ENCODE measurements at places on chromosomes 5 and 9.

GRCh38 chr5:176768174-176768970, 42.0 kb upstream of the UNC5A start:
- no peak for DNase-seq

DNA sequence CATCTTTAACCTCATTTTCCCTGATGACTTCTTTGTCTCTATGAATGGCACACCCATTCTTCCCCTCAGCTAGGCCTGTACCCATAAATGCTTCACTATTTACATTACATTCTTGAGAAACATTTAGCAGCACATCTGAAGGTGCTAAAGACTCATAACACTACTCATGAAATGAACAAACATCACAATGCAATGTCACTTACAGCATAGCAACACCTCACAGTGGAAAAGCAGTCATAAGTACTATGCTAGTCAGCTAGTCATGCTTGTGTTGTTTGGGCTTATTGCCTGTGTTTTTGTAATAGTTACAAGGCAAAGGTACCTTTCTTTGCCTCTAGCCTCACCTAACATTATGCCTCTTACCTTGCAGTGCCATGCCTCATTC, 228.9 kb downstream of the KIAA0825 start:
- DNase-seq, result no peak

GRCh38 chr5:143225511-143225910, 178.0 kb downstream of the NR3C1 start:
- DNase-seq, result no peak

- no peak for DNase-seq
Observed at GRCh38 chr5:128402506-128402905, 135.5 kb downstream of the FBN2 start.

DNA sequence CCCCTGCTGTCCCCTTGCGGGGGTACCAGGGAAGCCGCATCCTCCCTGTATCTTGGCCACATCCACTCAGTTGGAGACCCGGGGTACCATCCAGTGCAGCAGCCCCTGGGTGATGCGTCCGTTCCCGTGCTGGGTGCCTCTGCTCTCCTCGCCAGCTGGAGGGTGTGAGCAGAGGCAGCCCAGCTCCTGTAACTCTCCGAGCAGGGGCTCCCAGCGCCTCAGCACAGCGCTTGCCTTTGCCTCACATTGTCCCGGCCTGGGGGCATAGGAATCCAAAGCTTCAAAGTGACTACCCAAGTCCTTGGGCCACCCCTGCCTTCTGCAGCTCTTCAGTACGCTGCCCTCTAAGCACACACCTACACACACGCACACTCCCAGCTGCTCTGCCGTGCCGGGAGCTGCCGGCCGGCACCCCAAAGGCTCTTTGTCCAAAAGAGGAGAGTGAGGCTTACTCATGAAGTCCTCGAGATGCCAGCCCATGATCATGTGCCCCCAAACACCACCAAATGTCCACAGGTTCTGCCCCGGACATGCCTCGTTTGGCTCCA, 733 bp downstream of the ANGPTL2 start:
- no peak for DNase-seq

GRCh38 chr9:107620236-107620635, 130.7 kb upstream of the KLF4 start:
- no peak for DNase-seq

DNA sequence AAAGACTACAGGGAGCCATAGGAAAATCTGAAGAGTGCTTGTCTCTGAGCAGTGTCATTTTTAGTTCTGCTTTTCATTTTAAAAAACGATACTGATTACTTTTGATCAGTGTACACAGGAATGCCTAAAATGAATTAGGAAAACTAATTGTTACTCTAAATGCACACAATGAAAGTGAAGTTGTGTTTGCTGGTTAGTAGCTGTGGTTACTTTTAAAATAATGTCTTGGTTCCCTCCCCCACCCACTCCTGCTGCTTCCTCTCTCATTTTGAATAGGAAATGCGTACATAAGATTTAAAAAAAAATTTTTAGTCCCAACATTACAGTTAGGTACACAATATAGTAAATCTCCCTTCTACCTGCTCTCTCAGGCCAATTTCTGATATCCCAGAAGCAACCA, 47.5 kb upstream of the PLPP1 start:
- DNase-seq, result no peak

- DNase-seq, result no peak
Observed at GRCh38 chr9:108662956-108663355, 192.8 kb downstream of the ACTL7B start.

DNA sequence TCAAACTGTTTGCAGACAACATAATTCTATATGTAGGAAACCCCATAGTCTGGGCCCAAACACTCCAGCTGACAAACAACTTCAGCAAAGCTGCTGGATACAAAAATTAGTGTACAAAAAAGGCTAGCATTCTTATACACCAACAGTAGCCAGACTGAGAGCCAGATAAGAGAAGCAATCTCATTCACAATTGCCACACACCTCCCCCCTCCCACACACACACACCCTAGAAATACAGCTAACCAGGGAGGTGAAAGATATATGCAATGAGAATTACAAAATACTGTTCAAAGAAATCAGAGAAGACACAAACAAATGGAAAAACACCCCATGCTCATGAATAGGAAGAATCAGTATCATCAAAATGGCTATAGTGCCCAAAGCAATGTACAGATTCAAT, 9.0 kb downstream of the MTREX start:
- no peak for DNase-seq

- peak; percentile 9 for DNase-seq
Observed at GRCh38 chr5:97009212-97009898, 73.5 kb downstream of the LNPEP start.

DNA sequence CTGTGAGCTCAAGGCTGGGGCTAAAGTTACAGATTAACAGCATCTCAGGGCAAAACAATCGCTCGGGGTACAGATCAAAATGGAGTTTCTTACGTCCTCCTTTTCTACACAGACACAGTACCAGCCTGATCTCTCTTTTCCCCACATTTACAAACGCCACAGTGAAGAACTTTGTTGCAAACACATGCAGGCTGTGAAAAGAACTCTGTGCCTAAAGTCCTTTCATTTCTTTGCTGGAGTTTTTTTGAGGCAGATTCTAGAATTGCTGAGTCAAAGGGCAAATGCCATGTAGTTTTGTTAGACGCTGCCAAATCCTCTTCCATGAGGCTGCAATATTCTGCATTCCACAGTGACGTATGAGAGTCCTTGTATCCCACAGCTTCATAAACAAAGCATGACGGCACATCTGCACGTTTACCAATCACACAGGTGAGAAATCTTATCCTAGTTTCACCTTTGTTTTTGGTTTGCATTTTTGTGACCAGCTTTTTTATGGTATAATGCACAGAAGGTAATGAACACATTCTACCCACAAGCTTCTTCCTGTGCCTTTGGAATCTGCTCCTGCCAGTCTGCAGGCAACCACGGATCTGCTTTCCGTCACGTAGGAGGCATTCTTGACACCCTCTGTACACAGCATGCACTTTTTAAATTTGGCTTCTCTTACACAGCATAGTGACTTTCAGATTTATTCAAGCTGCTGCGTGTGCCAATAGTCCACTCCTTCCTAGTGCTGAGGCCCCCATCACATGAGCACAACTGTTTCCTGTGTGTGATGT, 44.6 kb upstream of the LPCAT1 start:
- DNase-seq, result peak; percentile 88

DNA sequence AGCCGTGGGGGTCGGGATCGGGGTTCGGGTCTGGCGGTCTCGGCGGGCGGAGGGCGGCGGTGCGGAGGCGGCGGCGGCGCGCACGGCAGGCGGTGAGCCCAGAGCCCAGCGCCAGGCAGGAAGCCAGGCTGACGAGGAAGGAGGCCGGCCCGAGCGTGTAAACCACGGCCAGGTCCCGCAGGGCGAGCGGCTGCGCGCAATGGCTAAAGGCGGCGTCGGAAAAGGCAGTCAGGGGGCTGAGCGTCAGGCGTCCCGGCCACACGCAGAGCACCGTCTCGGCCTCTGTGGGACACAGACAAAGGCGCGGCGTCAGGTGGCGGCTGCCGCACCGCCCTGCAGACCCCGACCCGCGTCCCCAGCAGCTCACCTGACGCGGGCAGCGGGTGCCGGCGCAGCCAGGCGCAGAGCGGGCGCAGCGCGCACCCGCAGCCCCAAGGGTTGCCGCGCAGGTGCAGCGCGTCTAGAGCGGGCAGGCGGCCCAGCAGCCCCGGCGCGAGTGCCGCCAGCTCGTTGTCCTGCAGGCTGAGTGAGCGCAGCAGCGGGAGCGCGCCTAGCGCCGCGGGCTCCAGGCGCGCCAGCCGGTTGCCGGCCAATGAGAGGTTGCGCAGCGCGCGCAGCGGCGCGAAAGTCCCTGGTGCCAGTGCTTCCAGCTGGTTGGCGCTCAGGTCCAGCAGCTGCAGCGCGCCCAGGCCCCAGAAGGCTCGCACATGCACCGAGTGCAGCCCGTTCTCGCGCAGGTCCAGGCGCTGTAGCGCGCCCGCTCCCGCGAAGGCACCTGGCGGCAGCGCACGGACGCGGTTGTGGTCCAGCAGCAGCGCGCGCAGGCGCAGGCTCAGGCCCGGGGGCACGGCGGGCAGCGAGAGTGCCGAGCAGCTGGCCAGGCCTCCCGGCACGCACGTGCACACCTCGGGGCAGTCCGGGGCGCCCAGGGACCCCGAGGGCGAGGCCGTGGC, 671 bp downstream of the LRRC26 start:
- DNase-seq, result no peak

- peak; percentile 78 for DNase-seq
Observed at GRCh38 chr9:63816751-63817621, 1468.0 kb downstream of the FOXD4L5 start.

DNA sequence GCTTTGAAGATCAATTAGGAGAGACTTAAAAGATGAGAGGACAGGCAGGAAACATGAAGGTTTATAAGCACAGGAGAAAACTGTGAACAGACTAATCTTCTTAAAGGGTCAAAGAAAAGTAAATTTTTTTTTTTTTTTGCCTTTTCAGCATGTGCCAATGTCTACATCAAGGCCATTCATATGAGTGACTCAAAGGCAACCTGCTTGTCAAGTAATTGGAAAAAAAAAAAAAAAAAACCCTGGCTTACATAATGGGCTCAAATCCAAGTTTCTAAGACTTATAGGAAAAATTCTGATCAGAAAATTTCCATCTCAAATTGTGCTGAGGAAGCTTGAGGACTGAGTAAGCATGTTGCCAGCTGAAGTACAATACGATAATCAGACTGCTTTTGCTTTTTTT, 15.9 kb downstream of the PPP2R2B start:
- no peak for DNase-seq

- no peak for DNase-seq
Observed at GRCh38 chr5:172635038-172635437, 6.0 kb upstream of the NEURL1B start.

DNA sequence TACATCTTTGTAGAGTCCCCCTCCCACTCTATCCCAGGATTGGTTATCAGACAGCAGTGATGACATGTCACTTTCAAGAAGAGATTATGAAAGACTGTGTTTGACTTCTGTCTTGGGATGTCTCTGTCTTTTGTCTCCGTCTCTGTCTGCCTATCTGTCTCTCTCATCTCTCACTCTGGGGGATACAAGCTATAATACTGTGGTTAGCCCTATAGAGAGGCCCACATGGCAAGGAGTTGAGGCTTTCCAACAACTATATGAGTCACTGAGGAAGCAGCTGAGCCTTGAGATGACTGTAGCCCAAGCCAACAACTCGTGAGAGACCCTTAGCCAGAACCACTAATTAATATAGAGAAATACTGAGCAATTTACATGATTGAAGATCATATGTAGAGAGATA, 284.8 kb downstream of the PDE4D start:
- peak; percentile 78 for DNase-seq

- peak; percentile 32 for DNase-seq
Observed at GRCh38 chr5:14743601-14744295, 79.2 kb downstream of the OTULIN start.

GRCh38 chr9:21549251-21549765, 67.2 kb upstream of the IFNE start:
- DNase-seq, result peak; percentile 98

DNA sequence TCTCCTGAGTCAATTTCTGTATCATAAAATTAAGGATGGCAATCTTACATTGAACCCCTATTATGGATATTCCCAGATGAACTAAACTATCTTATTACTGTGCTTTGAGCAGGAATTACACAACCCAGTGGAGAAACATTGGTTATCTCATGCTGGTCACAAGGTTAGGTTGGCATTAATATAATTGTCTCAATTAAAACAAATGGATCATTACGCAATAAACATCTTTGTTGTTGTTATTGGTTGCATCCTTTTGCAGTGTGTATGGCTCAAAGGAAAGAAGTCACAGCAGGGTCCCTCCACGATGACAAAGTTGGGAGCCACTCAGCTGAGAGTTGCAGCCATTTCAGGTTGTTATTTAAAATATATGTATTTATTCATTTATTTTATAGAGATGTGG, 297.0 kb upstream of the KLF4 start:
- DNase-seq, result no peak

- peak; percentile 96 for DNase-seq
Observed at GRCh38 chr9:134545543-134546245, 95.9 kb upstream of the COL5A1 start.

DNA sequence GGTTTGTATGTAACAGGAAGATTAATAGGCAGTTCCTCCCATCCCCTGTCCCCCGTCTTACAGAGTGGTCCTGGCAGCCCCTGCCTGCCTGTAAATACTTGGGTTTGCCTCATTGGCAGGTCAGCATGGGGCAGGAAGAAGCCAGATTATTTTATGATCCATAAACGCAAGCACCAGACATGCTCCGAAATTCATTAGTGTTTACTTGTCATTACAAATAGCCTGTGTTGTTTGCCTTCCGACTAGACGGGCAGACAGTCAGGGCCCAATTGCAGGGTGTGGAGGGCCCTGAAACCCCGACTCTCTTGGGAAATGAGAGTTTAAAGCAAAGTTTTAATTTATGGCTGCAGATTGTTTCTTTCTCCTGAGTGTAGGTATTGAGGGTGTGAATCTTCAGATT, 97.2 kb downstream of the RALGPS1 start:
- DNase-seq, result no peak

- DNase-seq, result no peak
Observed at GRCh38 chr5:39226100-39226451, 6.7 kb upstream of the FYB1 start.

DNA sequence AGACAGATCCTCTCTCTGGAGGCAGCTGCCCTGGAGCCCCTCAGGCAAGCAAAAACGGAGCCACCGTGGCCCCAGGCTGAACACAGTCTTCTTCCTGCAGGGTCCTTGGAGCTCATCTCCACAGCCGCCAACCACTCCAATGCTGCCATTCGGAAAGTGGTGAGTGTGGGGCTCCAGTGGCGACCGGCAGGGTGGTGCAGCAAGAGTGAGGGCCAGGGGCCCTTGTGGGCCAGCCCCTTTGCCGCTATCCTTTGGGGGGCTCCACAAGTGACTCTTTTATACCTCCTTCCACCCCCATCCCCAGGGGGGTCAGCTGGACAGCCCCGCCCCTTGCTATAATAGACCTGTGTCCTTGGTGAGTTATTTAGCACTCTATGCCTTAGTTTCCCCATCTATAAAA, 47.4 kb upstream of the SUSD3 start:
- no peak for DNase-seq

DNA sequence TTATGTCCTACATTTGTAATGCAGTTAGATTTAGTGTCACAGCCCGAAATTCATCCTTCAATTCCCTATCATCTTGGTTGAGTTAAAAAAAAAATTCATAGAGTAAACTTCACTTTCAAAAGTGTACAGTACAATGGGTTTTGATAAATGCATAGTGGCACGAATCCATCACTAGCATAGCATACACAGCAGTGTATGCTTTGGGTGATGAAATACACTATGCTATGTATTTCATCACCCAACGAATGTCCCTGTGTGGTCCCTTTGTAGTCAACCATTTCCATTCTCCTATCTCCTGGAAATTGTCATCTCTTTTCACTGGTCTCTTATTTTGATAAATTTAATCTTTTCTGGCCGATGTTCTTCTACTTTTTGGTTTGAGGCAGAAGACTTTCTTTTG, 129.4 kb upstream of the BASP1 start:
- DNase-seq, result peak; percentile 76

Measured in fibroblast of skin of scalp (primary cell).